Erythroblast (primary cell): ENCODE measurements at places on chromosomes 11 and 22.

- no peak for DNase-seq
Measured at GRCh38 chr11:117495357-117495756, 167.7 kb downstream of the CEP164 start.

GRCh38 chr11:20113149-20113438 lies 47.2 kb downstream of the DBX1 start:
- DNase-seq, result peak; percentile 48

DNA sequence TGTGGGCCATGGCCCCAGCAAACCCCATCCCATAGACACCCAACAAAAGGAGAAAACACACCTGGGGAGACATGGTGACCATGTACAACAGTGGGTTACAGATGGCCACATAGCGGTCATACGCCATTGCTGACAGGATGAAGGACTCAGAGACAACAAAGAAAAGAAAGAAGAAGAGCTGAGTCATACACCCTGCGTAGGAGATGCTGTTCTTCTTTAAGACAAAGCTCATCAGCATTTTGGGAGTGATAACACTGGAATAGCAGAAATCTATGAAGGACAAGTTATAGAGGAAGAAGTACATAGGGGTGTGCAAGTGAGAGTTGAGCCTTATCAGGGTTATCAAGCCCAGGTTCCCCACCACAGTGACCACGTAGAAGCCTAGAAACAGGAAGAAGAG lies 4.9 kb downstream of the OR8B8 start:
- DNase-seq, result no peak

- no peak for DNase-seq
Measured at GRCh38 chr11:73889536-73889935, 12.7 kb downstream of the PAAF1 start.

GRCh38 chr11:62449451-62449851 lies 30.6 kb downstream of the SCGB1A1 start:
- DNase-seq, result no peak
